Epithelial cell of esophagus (primary cell): ENCODE measurements at places on chromosomes 12 and 14.

DNA sequence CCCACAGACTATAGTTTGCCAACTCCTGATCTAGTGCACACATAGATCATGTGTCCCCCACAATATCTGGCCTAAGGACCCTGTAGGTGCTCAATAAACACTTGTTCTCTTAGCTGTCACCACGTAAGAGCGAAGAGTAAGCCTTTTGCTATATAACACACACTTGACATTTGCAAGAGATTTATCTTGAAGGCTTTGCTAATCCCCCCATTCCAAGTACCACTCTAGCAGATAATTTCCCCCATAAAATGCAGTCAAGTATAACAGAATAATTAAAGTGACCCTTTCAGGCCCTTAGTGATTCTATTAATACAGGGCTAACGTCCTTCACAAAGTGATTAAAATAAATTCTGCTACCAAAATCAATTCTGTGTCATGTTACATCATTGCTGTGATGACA, 87.5 kb downstream of the PLXNC1 start:
- DNase-seq = no peak

- DNase-seq = no peak
These were observed 566.6 kb upstream of the FBXO33 start for GRCh38 chr14:39998854-39999253.

- DNase-seq = peak; percentile 24
These were observed 40.6 kb downstream of the BRMS1L start for GRCh38 chr14:35866595-35867279.

- DNase-seq = no peak
These were observed 70.6 kb downstream of the FSCB start for GRCh38 chr14:44436458-44436857.

- DNase-seq = no peak
These were observed 42.3 kb upstream of the TPH2 start for GRCh38 chr12:71896205-71896882.

DNA sequence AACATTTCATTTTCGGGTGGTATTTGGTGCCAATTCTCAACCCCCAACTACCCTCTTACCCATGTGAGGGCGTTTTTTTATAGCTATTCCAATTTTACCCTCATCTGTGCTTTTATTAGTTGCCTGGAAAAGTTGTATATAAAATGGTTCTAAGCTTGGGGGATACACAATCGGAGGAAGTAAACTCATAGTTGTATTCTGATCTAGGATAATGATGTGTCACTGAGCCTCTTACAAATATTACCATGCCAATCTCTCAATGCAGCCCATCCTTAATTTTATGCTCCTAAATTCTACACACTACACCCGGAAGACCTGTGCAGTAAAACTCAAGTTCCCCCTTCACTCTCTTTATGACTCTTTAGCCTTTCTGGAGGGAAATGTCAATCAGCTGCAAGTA, 1206.5 kb upstream of the FLRT2 start:
- no peak for DNase-seq
